MV-4-11 (cell line): ENCODE measurements at places on chromosomes 16 and 17.
A peak's percentile ranks its signal among the peaks of the same experiment; 100 is the strongest.

- peak; percentile 33 for DNase-seq
Measured at GRCh38 chr16:49856672-49857330, 889 bp upstream of the ZNF423 start.

DNA sequence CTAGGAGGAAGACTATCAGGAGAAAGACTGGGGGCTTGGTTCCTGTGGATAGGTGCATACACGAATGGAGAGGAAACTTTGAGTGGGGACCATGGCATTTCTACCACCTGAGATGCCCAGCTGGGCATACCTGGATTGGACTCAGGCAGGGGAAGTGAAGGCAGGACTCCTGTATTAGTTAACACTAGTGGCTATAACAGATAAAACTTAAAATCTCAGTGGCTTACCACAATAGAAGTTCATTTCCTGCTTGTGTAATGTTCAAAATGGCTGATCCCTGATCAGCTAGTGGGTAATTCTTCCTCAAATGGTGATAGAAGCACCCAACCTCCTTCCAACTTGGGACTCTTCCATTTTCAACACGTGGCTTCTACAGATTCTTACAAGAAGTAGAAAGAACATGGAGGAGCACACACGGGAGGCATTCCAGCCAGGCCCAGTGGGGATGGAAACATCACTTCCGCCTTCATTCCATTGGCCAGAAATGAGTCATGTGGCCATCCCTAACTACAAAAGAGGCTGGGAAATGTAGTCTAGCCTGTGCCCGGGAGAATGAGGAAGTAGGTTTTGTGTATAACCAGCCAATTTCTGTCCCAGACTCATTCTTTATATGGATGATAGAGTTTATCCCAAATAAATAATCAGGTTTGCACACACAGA is 112.1 kb downstream of the UTP18 start:
- DNase-seq, result peak; percentile 98

DNA sequence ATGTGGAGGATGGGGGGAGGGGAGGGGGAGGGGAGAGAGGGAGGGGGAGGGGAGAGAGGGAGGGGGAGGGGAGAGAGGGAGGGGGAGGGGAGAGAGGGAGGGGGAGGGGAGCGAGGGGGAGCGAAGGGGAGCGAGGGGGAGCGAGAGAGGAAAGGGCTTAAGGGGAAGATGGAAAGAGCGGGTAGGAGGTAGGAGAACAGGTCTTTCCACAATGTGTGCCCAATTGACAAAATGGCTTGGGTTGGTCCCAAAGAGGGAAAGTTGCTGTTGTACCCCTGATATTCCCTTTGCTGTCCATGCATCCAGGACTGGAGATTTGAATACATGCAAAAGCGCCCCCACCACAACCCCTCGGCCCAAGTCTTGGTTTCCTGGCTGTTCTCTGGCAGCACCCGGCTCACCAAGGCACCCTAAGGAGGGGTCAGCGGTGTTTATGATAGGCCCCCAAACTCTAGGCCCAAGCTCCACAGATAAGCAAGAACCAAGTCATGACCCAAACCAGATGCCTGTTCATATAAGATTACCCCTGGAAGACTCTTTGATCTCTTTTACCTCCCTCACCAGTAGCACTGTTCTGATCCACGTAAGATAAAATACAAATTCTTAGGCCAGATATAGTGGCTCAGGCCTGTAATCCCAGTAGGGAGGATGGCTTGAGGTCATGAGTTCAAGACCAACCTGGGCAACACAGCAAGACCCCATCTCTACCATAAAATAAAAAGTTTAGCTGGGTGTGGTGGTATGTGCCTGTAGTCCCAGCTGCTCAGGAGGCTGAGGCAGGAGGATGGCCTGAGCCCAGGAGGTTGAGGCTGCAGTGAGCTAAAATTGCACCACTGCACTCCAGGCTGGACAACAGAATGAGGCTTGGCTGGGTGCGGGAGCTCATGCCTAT is 119.6 kb downstream of the ZFHX3 start:
- DNase-seq, result no peak

DNA sequence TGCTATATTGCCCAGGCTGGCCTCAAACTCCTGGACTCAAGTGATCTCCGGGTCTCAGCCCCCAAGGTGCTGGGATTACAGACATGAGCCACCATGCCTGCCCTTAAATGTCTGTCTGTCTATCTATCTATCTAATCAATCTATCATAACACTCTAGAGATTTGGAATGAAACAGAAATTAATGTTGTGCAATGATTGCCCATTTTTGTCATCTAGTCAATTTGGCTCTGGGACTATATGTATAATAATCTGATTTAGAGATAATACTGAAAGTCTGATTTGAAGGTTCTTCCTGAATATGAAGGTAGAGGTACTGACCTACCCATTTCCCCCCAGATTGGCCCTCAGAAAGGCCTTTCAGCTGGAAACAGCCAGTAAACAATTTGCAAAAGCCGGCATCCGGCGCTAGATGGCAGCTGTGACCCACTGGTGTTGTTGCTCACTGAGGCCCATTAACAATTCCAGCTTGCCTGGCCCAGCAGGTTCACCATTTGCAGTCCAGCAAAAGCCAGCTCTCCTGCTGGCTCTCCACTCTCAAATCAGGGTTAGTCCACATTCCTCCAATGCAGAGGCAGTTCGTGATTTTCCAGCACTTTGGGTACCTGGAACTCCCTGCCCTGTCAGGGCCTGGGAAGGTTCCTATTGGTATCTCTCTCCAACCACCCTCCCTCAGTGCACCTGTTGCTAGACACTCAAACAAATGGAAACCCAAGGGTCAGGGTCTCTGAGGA is 22.9 kb upstream of the C16orf87 start:
- peak; percentile 51 for DNase-seq

DNA sequence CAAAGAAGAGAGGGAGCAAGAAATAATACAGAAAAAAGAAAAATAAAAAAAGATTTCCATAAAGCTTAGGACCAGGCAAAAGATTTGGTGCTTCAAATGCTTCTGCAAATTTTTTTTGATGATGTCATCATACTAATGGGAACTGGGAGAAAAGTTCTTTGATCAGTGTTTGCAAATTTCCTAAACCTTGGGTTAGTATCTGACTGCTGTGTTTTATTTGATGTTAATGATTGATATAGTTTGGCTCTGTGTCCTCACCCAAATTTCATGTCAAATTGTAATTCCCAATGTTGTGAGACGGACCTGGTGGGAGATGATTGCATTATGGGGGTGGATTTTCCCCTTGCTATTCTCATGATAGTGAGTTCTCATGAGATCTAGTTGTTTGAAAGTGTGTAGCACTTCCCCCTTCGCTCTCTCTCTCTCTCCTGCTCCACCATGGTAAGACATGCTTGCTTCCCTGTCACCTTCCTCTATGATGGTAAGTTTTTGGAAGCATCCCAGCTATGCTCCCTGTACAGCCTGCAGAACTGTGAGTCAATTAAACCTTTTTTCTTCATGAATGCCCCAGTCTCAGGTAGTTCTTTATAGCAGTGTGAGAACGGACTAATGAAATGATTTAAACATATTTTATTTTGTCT is 72.6 kb downstream of the TMEM100 start:
- DNase-seq, result peak; percentile 1

GRCh38 chr17:69593351-69593715 is 178.8 kb downstream of the MAP2K6 start:
- DNase-seq, result no peak

- DNase-seq, result no peak
Measured at GRCh38 chr16:66376114-66376513, 9.6 kb downstream of the CDH5 start.

GRCh38 chr17:76087531-76087930 is 8.5 kb downstream of the ZACN start:
- DNase-seq, result no peak

- DNase-seq, result no peak
Measured at GRCh38 chr16:70572050-70572925, 48.7 kb downstream of the SF3B3 start.

- no peak for DNase-seq
Measured at GRCh38 chr17:16391451-16391850, 10.6 kb downstream of the UBB start.

- DNase-seq, result no peak
Measured at GRCh38 chr17:61353615-61354014, 46.0 kb upstream of the TBX2 start.

DNA sequence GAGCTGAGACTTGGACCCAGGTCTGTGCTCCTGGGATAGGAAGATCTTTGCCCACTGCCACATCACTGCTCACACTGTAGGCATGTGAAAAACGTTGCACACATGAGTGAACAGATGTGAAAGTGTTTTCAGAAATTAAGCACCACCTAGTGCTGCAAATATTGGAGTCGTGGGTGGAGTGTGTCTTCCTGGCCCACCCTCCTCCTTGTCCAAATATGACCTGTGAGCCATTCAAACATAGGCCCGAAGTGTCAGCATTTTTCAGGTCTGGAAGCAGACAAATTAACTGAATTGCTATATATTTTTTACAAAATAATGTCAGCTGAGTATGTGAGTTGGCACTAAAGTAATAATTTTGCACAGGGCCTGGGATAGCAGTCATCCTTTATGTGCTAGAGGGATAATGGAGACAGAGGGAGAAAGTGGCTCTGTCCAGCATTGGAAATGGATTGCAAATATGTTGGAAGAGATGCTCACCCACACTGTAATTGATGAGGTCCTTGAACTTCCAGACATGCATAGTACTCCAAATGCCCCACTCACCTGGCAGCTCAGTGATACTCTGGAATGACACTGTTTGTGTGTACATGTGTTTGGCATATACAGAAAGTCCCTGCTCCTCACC is 58.7 kb downstream of the ACSM1 start:
- no peak for DNase-seq

DNA sequence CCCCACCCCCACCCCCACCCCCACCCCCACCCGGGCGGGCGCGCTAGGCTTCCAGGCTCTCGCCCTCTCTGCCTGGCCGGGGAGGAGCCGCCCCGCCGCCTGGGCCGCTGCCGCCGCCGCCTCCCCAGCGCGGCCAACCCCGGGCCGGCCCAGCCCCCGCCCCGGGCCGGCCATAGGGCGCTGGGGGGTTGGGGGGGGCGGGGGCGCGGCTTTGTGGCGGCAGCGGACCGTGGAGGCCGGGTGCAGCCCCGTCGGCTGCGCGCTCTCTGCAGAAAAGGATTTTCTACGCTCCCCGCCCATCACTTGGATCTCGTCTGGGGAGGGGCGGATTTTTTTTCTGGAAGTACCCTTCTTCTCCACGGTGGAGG is 230.9 kb downstream of the MRTFB start:
- no peak for DNase-seq

GRCh38 chr17:72719578-72720493 is 372.7 kb downstream of the SLC39A11 start:
- peak; percentile 88 for DNase-seq

DNA sequence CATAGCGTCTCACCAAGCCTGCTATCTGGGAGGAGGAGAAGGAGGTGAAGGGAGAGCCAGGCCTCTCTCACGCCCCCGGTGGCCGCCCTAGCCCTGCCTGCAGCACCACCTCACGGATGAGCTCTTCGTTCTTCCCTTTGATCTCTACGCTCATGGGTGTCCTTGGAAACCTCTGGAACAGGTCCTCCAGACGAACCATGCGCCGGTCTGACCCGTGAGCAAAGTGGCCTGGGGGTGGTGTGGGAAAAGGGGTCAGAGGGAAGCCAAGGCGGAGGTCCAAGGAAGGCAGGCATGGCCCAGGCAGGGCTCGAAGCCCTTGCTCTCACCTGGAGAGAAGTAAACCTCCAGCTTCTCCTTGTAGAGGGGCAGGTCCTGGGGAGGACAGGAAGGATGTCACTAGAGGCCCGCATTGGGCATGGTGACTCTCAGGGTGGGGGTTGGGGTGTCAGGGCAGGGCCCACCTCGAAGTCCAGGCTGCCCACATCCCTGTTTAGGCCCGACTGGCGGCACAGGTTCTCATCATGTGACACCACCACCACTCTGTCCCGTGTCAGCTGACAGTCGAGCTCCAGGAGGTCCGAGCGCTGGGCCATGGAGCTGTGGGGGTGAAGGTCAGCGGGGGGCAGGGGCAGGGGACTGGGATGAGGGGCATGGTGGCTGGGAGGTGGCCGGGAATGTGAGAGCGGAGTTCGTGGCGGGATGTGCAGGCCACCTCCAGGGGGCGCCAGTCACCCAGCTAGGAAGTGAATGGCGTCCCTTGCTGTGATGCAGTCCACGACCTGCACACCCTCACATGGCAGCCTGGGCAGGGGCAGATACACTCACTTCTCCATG is 923 bp downstream of the GDPD3 start:
- no peak for DNase-seq

GRCh38 chr17:55625521-55625920 is 97.1 kb downstream of the TMEM100 start:
- peak; percentile 3 for DNase-seq

DNA sequence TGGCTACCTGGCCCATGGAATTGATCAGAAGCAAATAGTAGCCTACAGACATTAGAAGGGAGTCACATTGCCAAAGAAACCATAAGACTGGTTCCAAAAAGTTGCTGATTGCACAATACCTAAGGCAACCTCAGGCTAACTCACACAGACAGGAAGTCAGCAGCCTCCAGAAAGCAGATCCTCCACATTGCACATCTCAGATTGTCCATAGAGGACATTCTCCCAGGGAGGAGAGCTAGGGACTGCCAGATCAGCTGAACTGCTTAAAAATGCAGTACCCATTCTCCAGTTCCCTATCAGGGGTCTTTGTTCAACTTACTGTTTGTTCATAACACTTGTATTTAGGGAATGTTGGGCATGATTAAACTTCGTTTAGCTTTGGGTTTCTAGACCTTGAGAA is 4.2 kb downstream of the CCL3 start:
- DNase-seq, result peak; percentile 91

DNA sequence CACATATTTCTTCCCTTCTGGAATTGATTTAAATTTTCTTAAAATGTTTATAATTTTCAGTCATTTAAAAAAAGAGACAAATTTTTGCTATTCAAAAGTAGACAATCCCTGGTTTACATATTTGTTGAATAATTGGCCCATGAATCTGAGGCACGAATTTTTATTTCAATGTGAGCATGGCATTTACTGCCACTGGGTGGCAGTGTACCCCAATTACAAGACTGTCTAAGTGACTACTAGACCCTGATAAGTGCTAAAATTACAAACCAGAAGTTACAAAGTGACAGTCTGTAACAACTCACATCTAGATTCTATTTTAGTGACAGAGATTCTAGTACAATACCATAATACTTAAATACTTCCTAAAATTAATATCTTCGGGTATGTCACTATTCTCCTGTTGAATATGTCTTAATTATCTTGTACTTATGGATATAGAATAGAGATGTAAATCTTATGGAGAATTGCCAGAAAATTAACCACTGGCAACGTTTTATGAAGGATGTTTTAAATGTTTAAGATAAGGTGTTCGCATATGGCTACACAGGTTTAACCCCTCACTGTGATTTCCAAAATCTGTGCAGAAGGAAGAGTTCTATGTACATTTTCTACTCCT is 235.8 kb downstream of the MAP2K4 start:
- peak; percentile 32 for DNase-seq

DNA sequence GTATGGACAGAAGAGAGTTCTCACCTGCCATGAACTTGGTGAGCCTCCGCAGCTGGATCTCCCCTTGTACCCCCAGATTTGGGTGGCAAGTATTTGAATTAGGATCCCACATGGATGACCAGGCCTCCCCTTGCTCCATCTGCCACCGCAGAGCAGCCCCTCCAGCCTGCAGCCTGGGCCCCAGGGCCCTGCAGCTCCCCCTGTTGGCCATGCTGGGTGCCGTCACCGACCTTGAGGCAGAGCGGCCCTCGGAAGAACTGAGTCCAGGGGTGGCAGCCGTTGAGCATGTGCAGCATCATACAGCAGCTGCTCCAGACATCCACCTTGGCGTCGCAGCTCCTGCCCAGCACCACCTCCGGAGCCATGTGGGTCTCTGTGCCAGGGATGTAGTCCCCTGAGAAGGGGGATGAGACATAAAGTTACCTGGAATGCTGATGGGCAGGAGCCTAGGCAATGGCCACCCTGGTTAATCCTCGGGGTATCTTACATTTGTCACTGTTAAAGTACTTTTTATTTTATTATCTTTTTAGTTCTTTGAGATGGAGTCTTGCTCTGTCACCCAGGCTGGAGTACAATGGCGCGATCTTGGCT is 9.0 kb upstream of the SPATA32 start:
- DNase-seq, result no peak

- peak; percentile 8 for DNase-seq
Measured at GRCh38 chr17:30780343-30780742, 44.1 kb downstream of the CRLF3 start.
